Activated CD4-positive, alpha-beta memory T cell treated with anti-CD3 and anti-CD28 coated beads for 36 hours (primary cell): ENCODE measurements at places on chromosomes 1 and 21.

- H3K4me3 ChIP-seq, result no peak within 1 kb of the TSS
- H3K36me3 ChIP-seq, result peaks cover 6% of the 10 kb centered on the region
- H3K4me1 ChIP-seq, result peaks cover 32% of the 10 kb centered on the region
- H3K27me3 ChIP-seq, result peaks cover 67% of the 10 kb centered on the region
Measured at GRCh38 chr1:229434005-229434640, at the start of gene ACTA1. Gene ACTA1 (minus strand): TSS chr1:229434094. CDS start chr1:229433115, 979 bp downstream.

DNA sequence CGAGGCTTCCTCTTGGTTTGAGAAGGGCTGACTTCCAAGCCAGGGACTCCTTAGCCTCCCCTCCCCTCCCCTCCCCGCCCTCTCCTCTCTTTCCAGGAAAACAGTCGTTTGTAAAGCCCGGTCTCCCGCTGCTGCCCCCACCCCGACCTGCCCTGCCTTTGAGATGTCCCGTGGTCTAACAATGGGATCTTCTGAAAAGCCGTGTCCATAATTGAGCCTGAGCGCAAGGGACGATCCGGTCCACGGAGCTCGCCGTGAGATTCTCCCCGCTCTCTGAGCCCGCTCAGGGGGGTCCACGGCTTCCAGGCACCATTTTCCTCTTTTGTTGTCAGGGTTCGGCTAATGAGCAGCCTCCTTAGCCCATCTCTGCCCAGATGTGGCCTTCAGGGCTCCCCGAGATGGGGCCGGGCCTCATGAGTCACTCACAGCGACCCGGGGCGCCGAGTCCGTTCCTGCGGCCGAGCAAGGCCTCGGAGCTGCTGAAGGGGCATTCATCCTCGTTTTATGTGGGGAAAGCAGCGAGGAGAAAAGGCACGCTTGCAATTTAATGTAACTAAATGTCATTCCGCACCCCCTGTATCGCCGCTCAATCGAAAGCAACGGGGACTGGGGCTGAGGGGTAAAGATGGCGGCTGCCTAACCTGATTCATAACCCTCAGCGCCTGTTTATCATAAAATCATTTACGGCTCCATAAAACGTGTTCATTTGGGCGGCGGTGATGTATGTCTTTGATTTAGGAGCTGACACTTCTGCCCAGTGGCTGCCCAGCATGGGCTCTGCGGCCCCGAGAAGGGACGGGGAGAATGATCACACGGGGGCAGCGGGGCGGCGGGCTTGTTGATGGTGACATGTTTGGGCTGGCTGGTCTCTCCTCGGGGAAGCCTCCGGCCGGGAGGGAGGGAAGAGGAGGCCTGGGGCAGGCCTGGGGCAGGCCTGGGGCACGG lies 232.6 kb upstream of the C1orf174 start:
- peaks cover 7% of the 10 kb centered on the region for H3K27me3 ChIP-seq
- H3K4me3 ChIP-seq, result no peak overlapping the region
- no peaks in the 10 kb centered on the region for H3K36me3 ChIP-seq
- H3K4me1 ChIP-seq, result no peaks in the 10 kb centered on the region
- H3K27ac ChIP-seq, result no peak overlapping the region

GRCh38 chr1:160548960-160549664 lies 26.1 kb upstream of the SLAMF6 start:
- no peak for DNase-seq
- H3K27ac ChIP-seq, result peak overlapping the region; percentile 46
- no peaks in the 10 kb centered on the region for H3K27me3 ChIP-seq
- peaks cover 33% of the 10 kb centered on the region for H3K36me3 ChIP-seq
- no peak overlapping the region for H3K4me3 ChIP-seq

GRCh38 chr1:41101076-41101475 lies 79.6 kb upstream of the SLFNL1 start:
- no peaks in the 10 kb centered on the region for H3K27me3 ChIP-seq
- peaks cover 2% of the 10 kb centered on the region for H3K4me1 ChIP-seq
- no peak for DNase-seq
- H3K27ac ChIP-seq, result no peak overlapping the region
- peaks cover 1% of the 10 kb centered on the region for H3K36me3 ChIP-seq

DNA sequence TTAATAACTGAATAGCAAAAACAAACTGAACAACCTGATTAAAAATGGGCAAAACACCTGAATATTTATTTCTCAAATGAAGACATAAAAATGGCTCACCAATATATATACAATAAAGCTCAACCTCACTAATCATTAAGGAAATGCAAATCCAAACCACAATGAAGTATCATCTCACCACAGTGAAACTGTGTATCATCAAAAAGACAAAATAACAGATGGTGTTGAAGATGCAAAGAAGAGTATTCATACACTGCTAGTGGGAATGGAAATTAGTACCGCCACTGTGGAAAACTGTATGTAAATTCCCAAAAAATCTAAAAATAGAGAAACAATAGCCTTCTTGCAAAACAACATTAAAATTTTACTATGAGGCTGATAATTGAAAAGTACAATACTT lies 1660.1 kb upstream of the B3GALT2 start:
- no peaks in the 10 kb centered on the region for H3K4me1 ChIP-seq
- no peaks in the 10 kb centered on the region for H3K36me3 ChIP-seq
- H3K27ac ChIP-seq, result no peak overlapping the region

GRCh38 chr1:171865106-171865505 lies 23.8 kb downstream of the DNM3 start:
- H3K4me3 ChIP-seq, result no peak overlapping the region
- DNase-seq, result no peak
- no peaks in the 10 kb centered on the region for H3K4me1 ChIP-seq
- no peaks in the 10 kb centered on the region for H3K36me3 ChIP-seq
